Left kidney (tissue), 8 donors: ENCODE measurements at places on chromosomes 4 and X. TPM values are rescaled to one million over a fixed set of nuclear protein-coding genes. Genes with fewer than 3 reads are reported as not detected.

DNA sequence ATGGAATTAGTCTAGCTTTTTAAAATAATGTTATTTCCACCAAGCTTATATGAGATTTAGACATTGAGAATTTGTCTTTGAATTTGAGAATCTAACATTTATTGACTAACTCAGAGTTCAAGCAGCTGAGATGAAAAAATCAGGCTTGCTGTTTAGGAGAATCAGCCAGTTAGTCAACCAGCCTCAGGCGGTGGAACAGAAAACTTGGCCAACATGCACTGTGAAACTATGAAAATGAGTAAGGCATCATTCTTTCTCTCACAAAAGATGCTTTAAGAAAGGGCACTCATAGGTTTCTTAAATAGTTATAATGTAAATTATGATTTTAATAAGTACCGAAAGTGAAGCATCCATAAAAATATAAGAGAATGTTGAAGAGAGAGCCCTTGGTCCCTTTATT, 84.2 kb downstream of the NFKB1 start:
- no peak for DNase-seq

DNA sequence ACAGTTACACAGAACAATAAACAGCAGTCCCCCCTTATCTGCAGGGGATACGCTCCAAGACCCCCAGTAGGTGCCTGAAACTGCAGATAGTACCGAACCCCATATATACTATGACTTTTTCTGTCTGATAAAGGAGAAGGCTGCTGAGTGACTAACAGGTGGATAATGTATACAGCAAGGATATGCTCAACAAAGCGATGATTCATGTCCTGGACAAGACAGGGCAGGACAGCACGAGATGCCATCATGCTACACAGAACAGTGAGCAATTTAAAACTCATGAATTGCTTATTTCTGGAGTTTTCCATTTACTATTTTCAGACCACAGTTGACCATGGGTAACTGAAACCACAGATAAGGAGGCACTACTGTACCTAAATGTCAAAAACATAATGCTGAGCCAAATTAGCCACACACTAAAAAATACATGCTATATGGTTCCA, 76.1 kb downstream of the MANBA start:
- DNase-seq = no peak

DNA sequence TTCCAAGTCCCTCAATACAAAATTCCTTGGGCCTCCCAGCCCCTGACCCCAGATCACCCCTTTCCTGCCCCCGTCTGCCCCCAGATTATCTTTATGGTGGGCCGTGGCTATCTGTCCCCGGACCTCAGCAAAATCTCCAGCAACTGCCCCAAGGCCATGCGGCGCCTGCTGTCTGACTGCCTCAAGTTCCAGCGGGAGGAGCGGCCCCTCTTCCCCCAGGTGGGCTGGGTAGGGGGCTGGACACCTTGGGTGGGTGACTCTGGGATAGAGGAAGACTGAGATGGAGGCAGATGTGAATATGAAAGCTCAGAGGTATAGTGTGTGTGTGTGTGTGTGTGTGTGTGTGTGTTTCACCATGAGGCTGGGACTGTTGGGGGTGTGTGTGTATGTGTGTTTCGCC, 9.8 kb downstream of the ARAF start:
- DNase-seq = no peak

- DNase-seq = no peak
Measured at GRCh38 chr4:25913056-25913850, 767 bp upstream of the SMIM20 start.

GRCh38 chr4:127698789-127699200, 31.4 kb upstream of the SLC25A31 start:
- no peak for DNase-seq

DNA sequence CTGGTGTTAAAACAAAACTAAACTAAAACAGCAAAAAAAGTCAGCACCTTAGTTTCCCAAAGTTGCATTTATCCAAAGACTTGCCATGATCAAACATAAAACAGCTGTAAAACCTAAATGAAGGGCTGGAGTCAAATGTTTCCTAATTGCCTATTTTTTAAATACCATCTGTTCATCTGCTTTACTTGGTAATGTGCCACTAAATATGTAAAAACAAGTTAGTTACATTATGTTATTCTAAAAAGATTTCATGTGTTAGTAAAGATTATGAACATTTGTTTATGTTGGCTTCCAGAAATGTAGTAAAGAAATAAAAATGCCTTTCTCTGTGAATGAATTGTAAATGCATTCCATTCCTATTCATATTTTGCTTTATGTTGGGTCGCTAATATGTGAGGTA, 977.8 kb downstream of the FSTL5 start:
- DNase-seq = peak; percentile 6

The AMTN gene
- not detected for polyA plus RNA-seq
